Activated CD8-positive, alpha-beta memory T cell treated with anti-CD3 and anti-CD28 coated beads for 48 hours (primary cell): ENCODE measurements at places on chromosomes 2 and 18.

GRCh38 chr2:28577791-28578680 lies 82.2 kb downstream of the PLB1 start:
- DNase-seq = no peak

DNA sequence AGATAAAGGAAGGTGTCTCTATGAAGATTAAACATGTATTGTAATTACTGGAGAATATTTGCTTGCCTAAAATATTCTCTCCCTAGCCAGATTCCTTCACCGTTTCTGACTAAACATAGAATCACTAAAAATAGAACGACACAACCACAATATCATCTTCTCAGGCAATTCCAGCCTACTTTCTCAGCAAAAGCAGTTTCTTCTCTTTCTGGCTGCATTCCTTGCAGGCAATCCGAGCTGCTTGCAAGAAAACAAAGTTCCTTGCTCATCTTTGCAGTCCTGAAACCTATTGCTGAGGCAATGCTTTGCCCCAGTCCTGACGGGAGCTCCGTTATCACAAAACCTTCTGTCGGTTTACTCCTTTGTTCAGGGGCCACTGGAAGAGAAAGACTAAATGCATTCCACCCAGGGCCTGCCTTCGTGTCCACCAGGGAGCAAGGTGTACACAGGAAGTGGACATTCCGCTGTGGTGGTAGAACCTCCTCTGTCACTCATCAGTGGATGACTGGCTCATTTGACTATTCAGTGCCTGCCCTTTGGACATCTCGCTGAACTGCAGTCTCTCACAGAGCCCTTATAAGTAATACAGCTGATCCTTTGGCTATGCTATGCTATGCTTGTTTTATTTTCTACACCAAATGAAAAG lies 239.2 kb upstream of the DOK6 start:
- no peak for DNase-seq

GRCh38 chr2:233244818-233245217 lies 6.7 kb upstream of the ATG16L1 start:
- DNase-seq = no peak

DNA sequence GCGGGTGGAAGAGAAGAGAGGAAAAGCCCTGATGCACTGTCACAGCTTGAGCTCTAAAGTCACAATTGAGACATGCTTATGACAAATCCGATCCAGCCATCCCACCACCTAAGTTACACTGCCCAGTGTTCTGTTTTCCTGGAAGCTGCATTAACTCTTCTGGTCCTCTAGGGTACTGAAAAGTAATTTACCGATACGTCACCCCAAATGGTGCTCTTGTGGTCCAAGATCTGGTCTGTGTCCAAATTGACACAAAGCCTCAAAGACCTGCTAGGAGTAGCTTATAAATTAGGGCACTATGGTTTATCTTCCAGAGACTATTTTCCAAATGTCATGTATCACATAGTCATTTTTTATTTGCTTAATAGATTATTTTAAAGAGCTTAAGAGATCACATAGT lies 186.7 kb upstream of the ETAA1 start:
- DNase-seq = no peak

- DNase-seq = no peak
Measured at GRCh38 chr2:220871909-220872308, 700.2 kb downstream of the EPHA4 start.

DNA sequence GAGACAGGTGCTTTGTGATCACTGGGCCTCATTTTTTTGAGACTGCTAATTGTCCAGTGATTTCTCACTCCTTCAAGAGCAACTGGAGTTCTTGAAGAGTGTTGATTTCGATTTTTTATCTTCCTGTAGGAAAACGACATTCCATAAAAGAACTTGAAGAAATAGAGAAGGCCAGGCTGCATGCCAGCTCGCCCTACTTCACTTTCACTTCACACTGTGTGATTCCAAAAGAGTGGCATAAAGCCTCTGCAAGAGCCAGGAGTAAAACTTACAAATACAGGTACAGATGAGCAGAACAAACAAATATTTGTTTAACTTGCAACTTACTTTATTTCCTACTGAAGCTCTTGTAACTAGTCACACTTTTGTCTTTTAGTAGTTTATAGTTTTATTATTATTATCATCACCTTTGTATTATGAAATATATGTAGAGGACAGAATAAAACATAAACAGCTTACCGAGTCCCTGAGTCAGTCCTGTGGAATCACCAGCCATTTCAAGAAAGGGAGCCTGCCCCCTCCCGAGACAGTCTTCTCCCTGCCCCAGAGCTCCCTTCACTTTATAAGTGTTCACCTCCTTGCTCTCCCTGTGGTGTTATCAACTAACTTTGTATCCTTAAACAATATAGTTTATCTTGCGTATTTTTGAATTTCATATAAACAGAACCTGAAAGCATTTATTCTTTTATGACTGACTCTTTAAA lies 8.7 kb downstream of the FAM228A start:
- no peak for DNase-seq
